CD4-positive, alpha-beta T cell treated with Interleukin-1 beta for 1 hour (primary cell): ENCODE measurements at places on chromosomes 2 and 18.

DNA sequence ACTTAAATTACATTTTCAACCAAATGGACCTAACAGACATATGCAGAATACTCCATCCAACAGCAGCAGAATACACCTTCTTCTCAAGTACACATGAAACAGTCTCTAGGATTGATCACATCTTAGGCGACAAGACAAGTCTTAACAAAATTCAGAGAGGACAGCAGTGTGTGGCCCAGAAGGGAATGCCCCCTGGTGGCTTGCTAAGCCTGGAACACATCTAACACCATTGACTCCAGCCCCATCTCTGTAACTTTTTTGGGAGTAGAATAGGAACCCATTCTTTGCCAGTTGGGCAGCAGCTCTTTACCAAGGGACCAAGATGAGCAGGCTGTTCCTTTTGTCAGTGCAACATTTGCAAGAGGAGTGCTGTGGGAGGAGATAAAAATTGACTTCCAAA, 249.9 kb downstream of the PLCL1 start:
- DNase-seq: peak; percentile 28

GRCh38 chr18:74382481-74383017, 66.9 kb downstream of the C18orf63 start:
- DNase-seq: no peak

DNA sequence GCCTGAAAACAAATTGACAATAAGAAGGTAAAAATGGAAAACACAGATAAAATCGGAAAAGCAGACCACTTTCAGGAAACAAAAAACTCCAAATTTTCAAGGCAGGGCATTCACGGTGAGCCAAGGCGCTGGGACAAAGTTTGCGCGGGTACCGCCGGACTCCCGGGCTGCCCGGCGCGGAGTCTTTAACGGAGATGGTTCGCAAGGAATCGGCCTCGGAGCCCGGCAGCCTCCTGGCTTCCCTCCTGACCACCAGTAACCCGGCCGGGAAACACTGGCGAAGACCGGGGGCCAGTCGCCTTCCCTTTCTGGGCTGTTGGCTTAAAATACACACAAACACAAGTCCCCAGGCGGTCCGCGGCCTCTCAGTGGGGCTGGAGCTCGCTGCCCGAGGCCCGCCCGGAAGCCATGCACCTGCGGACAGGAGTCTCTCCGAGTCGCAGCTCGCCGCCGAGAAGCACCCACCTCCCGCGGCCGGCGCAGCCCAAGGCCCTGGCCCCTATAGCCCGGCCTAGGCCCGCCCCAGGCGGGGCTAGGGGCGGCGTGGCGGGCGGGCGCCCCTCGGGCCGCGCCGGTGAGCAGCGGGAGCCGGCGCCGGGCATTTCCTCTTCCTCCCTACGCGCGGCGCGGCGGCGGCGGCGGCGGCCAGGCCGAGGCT, 622 bp upstream of the KCMF1 start:
- DNase-seq: peak; percentile 60

DNA sequence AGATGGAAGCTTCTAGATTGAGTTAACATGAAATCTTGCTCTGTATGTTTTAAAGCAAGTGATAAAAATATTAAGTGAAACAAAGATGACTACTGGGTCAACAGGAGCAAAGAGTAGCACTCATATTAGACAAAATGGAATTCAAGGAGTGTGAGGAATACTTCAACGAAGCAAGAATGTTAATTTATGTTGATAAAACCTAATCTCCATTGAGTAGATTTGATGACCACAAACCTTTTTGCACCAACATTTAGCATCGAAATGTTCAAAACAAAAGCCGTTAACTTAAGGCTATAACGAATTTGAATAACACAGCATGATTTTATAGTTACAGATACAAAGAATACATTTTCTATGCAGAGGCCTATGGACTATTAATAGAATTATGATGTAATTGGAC, 35.7 kb downstream of the MRPS9 start:
- DNase-seq: no peak

DNA sequence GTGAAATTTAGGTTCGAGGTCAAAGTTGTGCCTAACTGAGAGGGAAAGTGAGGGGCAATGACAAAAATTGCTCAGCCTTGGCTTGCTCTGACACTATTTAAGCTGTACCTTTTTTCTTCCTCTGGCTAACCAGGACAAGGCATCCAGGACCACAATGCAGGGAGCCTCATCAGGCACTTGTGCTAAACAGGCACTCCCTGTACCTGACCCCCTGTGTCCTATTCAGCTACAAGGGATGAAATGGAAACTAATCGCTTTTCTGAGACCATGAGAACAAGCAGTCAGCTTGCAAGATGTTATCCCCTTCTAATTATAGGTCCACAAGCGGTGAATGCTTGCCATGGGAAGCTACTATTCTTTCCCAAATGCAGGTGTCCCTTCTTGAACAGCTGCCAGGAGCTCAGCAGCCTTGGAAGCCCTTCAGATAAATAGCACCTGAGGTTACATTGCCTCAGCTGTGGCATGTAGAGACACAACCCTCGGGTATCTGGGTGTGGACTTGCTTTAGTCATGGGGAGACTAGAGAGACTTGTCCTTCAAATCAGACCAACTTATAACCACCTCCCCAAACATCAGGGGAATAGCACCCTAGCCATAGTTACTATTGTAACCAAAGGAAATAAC, 19.1 kb upstream of the ITGA6 start:
- no peak for DNase-seq

GRCh38 chr2:237726401-237726830, 72.2 kb upstream of the RBM44 start:
- no peak for DNase-seq

DNA sequence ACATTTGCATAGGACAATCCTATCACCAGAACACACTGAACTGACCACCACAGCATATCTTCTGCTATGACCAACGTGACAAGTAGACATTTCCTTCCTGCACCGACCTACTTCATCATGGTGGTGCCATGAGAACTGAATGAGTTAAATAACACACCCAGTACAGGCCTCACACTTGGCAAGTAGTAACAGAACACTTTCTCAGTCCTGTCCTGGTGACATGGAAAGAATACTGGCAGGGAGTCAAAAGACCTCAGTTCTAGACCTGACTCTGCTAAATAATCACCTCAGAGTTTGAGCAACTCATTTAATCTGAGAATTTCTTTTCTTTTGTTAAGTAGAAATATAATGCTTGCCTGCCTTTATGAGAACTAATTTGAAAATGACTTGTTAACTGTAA, 186.3 kb upstream of the SMAD7 start:
- no peak for DNase-seq

DNA sequence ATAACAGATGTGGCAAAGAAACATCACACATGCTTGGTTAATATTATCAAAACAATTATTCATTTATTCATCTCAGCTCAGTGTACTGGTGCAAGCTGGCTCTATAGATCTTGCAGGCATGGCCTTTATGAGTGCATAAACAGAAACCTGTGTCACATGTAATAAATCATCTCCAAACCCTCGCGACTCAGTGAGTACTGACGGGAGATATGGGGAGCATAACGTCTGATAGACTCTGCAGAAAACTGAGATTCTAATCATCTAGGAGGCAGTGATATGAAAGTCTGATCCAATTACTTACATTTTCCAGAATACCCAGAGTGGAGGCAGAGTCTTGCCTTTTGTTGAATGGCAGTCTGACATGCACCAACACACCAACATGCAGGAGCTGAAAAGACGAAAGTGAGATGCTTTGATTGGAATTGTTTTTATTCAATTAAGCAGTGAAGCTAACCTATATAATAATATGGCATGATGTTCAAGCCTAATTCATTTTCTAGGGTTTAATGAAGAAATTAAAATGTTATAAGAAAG, 416.8 kb downstream of the RNF144A start:
- DNase-seq: no peak

- DNase-seq: no peak
Observed at GRCh38 chr18:49731421-49731841, 81.9 kb downstream of the ACAA2 start.

DNA sequence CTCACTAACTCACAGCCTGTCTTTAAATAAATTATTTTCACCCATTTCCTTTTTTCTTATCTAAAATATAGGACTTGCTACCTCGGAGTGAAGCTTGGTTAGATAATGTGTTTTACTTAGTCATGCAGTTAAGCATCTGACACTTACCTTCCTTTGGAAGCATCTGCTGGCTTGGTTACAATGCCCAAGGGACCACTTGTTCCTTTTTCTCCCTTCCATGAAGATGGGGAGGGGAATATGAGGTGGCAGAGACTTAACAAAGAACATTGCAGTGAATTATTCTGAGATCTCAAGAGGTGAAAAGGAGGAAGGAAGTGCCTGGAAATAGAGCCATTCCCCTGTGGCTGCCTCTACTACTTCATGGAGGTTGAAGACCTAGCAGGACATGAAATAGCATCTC, 145.4 kb upstream of the FOSL2 start:
- no peak for DNase-seq

DNA sequence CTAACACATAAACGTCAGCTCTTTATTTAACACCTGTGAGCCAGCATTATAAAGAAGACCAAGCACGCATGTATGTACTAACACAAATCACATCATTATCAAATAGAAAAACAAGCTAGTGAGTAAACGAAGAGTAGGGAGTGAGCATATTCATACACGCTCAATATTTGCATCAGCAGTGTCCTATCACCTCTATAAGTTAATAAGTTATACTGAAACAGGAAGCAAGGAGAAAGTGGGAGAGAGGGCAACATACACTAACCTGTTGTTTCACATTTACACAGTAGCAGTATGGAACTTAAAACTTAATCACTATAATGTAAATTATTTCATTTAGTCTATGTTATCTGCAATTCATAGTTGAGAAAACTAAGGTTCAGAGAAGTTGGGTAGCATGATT, 321.5 kb upstream of the TANK start:
- DNase-seq: no peak

DNA sequence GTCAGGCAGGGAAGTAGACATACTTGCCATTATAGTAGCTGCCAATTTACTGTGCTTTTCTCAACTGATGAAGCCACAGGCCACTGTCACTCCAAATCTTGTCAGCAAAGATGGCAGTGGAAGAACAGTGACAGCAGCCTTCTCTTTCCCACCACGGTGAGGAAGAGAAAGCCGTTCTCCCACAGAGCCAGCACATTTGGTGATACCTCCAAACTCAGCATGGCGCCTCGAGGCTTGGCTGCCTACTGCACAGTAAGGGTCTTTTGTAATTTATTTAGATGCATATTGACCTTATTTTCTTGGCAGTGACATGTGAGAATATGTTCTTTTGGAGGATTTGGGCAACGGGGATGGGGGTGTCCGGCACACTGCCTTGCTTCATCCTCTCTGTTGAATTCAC, 117.2 kb upstream of the CDH20 start:
- DNase-seq: no peak

DNA sequence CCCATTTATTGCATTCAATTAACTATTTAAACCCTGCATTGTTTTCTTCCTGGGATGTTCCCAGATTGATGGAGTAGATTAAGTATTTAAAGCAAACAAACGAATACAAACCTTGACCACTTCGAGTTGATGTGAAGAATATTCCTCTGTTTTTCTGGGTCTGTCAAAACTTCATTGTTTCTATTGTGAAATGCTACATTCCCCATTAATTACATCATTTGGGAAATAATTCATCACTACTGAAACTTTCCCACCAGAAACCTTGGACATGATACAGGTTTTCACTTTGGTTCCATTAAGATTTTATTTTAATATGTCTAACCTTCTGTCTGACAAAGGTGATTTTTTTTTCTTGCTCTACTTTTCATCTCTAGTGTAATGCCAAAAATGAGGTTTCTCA, 365.1 kb upstream of the ETAA1 start:
- no peak for DNase-seq

GRCh38 chr2:46148369-46148736, 148.9 kb upstream of the EPAS1 start:
- DNase-seq: no peak

DNA sequence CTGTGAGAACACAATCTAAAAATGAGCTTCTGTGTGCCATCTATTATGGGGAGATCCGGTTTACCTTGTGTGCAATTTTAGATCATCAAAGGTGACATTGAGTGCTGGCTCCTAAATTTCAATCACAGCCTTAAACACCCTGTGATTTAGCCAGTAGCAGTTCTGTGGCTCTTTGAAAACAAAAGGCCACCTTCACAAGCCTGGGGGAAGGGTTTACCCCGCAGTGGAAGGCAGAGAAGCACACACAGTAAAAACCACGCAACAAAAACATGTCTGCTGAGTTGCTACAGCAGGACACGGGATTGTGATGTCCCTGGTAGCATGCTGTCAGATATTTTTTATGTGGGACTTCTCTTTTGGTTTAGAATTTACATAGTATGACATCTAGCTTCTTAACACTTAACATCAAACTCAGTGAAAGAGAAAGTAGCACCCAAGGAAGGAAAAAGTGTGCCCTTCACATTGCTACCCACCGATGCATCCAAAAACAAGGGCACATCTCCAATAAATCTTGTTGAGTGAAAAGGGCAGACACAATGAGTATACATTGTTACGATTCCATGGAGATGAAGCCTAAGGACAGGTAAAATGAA, 56.1 kb upstream of the RNF152 start:
- no peak for DNase-seq

- no peak for DNase-seq
Observed at GRCh38 chr2:60806988-60807681, 51.1 kb downstream of the PAPOLG start.

- no peak for DNase-seq
Observed at GRCh38 chr2:170180031-170180566, 2.2 kb downstream of the MYO3B start.

GRCh38 chr2:196598846-196599245, 40.7 kb upstream of the CCDC150 start:
- DNase-seq: no peak

GRCh38 chr2:179170901-179171300, 93.7 kb downstream of the SESTD1 start:
- no peak for DNase-seq

- no peak for DNase-seq
Observed at GRCh38 chr2:219287580-219288265, 8.6 kb downstream of the DNAJB2 start.

GRCh38 chr2:207137596-207138337, 28.0 kb downstream of the KLF7 start:
- no peak for DNase-seq
